H4 (cell line): ENCODE measurements at places on chromosomes 4 and X. TPM values are rescaled to one million over a fixed set of nuclear protein-coding genes. Genes with fewer than 3 reads are reported as not detected.

Gene AFP
- total RNA-seq = 7.3 and 11.0 TPM in 2 replicates

Gene ZNF711
- total RNA-seq = 5.0 and 7.2 TPM in 2 replicates

Gene ZNF157
- total RNA-seq = not detected in 2 replicates

Gene RLIM
- 35.1 and 43.2 TPM in 2 replicates for total RNA-seq

Gene NPY5R
- not detected in 2 replicates for total RNA-seq

Gene PNMA6F
- not detected in 2 replicates for total RNA-seq

Gene FAM200B
- total RNA-seq = 88.1 and 143 TPM in 2 replicates

Gene PDGFRA
- total RNA-seq = 7.6 and 13.9 TPM in 2 replicates

Gene FAM50A
- total RNA-seq = 52.2 and 63.0 TPM in 2 replicates

Gene HSFX1
- total RNA-seq = not detected in 2 replicates

Gene FOXP3
- not detected in 2 replicates for total RNA-seq

Gene POF1B
- total RNA-seq = 0.14 TPM in 1 of 2 replicates, not detected in the other

Gene DCLK2
- 4.5 and 6.5 TPM in 2 replicates for total RNA-seq

Gene PLAC1
- 1.5 and 3.4 TPM in 2 replicates for total RNA-seq

Gene MTTP
- 0.23 and 0.31 TPM in 2 replicates for total RNA-seq

Gene TLR8
- total RNA-seq = not detected in 2 replicates

Gene FRMD7
- not detected in 2 replicates for total RNA-seq

Gene DAPP1
- total RNA-seq = not detected in 2 replicates

Gene KLF8
- total RNA-seq = 0.12 TPM in 1 of 2 replicates, not detected in the other

Gene ADH1B
- total RNA-seq = not detected in 2 replicates

Gene IDH3G
- 68.9 and 78.0 TPM in 2 replicates for total RNA-seq

Gene CXCL11
- total RNA-seq = not detected in 2 replicates

Gene PGAM4
- not detected in 2 replicates for total RNA-seq

Gene GLRB
- 2.0 and 4.2 TPM in 2 replicates for total RNA-seq

Gene NHSL2
- under 0.01 and 0.06 TPM in 2 replicates for total RNA-seq

Gene AFF2
- total RNA-seq = under 0.01 and 0.10 TPM in 2 replicates

Gene CDKL5
- 1.5 and 2.9 TPM in 2 replicates for total RNA-seq

Gene DLG3
- 2.8 and 6.5 TPM in 2 replicates for total RNA-seq

Gene DMRTC1
- total RNA-seq = not detected in 2 replicates

Gene USP17L30
- not detected in 2 replicates for total RNA-seq

Gene GAGE12E
- not detected in 2 replicates for total RNA-seq

Gene SMIM9
- total RNA-seq = not detected in 2 replicates

Gene TLR1
- 0.84 and 4.2 TPM in 2 replicates for total RNA-seq

Gene SLC9A7
- 4.2 and 5.9 TPM in 2 replicates for total RNA-seq

Gene XIAP
- total RNA-seq = 18.6 and 19.0 TPM in 2 replicates

Gene PHOX2B
- not detected in 2 replicates for total RNA-seq
